ENCODE measurements at places on chromosomes 6 and 20. TPM values are rescaled to one million over a fixed set of nuclear protein-coding genes. Genes with fewer than 3 reads are reported as not detected.
A peak's percentile ranks its signal among the peaks of the same experiment; 100 is the strongest.

Gene C20orf141
- total RNA-seq, result not detected

Gene CNKSR3
- total RNA-seq, result 8.9 TPM

Gene CCN6
- total RNA-seq, result 6.7 TPM

Gene NNAT
- 5.3 TPM for total RNA-seq

Gene SIRPD
- 4.3 TPM for total RNA-seq

Gene CRISP3
- 10.8 TPM for total RNA-seq

GRCh38 chr6:101404775-101405174 is 11.3 kb downstream of the GRIK2 start:
- DNase-seq, result no peak

DNA sequence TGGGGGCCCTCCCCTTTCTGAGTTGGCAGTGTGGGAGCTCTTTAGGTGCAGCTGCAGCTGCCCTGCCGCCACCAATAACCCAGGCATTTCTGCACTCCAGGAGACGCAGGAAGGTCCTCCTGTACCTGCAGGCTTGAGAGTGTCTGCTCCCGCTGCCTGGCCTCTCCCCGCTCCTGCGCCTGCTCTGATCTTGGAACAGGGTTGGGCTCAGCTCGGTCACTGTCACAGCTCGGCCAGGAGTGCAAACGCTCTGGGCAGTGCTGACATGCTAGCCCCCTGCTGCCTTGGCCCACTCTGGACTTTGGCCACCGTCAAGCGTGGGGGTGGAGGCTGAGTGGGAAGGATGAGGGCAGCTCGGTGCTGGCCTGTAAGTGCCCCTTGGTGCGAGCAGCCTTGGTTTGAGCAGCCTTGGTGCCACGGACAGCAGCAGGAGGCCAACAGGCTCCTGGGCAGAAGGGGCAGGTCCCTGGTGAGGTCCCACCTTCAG is 738.1 kb upstream of the GJE1 start:
- no peak for DNase-seq

- DNase-seq, result no peak
Observed at GRCh38 chr6:144594585-144594984, 309.4 kb downstream of the UTRN start.

GRCh38 chr6:122734529-122735395 is 44.8 kb upstream of the FABP7 start:
- DNase-seq, result no peak

GRCh38 chr6:44470115-44470464 is 82.6 kb downstream of the CDC5L start:
- DNase-seq, result no peak

DNA sequence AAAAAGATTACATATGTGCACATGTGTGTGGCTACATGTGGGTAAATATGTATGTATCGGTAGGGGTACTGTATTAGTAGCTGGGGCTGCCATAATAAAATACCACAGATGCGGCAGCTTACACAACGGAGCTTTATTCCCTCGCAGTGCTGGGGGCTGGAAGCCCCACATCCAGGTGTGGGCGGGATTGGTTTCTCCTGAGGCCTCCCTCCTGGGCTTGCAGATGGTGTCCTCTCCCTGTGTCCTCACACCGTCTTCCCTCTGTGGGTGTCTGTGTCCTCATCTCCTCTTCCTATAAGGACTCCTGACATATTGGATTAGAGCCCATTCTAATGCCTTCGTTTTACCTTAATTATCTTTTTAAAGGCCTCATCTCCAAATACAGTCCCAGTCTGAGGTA is 97.7 kb downstream of the LY86 start:
- DNase-seq, result no peak

DNA sequence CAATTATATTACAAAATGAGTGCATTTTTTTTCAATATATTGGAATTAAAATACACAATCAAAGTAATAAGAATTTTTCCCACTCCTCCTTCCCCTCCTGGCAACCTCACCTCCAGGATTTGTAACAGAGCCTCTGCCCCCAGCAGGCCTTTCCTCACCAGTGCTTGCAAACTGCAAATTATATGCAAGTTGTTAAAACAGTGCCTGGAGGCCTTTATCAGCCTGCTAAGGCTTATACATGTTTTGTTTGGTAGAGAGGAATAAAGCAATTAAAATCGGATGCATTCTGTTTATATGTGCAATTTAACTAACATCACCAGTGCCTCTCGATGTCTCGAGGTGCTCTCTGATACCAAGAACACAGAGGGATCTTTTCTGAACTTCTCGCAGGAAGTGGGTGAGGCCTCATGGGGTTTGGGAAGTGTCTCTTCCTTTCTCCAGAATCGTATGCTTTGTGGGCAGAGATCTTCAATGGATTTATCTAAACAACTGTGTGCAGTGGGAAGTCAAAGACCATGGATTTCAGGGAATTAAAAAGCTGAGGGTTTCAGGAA is 186.8 kb downstream of the CDH26 start:
- no peak for DNase-seq

GRCh38 chr6:99790679-99791078 is 184.0 kb downstream of the PRDM13 start:
- DNase-seq, result no peak

DNA sequence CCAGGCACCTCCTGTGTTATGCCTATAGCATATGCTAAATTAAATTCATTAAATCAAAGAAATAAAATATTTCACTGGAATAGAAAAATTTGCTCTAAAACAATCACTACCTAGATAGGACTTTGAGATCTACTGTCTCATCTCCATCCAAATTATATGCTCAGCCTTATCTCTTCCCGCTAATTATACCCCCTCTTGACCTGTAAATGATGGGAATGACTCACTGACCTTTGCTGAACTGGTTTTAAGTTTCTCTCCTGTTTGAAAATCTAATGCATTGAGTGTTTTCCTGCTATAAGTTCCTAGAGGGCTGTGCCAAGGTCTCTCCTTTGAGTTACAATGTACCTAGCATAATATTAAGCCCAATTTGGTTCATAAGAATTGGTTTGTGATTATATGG is 110.1 kb downstream of the BMP2 start:
- no peak for DNase-seq

- DNase-seq, result peak; percentile 36
Observed at GRCh38 chr6:2733324-2733723, 17.4 kb downstream of the MYLK4 start.

GRCh38 chr6:82679232-82679631 is 315.6 kb downstream of the TPBG start:
- no peak for DNase-seq

- DNase-seq, result no peak
Observed at GRCh38 chr6:104784884-104785283, 74.8 kb downstream of the HACE1 start.

DNA sequence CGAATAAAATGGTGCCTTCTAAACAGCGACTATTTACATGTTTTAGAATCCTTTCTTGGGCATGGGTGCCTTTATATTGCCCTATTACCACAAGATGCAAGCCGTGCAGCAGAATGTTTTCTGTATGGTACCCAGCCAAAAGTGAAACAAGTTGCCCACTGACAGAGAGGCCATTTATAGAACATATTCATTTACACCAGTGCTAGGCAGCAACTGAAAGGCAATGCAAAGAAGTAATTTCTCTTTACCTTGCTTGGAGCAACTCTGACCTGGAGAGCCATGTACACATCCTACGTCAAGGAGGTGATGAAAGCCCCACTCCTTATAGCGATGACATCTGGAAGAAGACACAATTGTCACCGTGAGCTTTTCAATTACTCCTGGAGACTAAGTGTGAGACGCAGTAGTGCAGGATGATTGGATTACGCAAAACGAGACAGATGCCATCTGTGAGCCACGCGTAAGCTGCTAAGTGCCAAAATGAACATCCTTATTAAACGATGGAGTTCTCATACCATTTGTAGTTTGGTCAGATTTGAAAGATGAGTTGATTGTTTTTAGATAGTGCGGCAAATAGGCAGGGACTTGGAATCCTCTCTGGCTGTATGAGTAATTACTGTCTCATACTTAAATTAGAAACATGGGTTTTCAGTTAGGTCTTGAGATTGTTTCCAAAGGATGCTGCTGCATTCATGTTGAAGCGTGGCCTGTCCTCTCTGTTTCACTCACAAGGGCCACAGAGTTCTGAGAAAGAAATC is at the start of gene TMEM244:
Gene TMEM244, minus strand, starts transcription at position 408 of the 758 bp plus-strand sequence. Its CDS starts 127 bp downstream, at position 281.
- DNase-seq, result no peak

GRCh38 chr6:44662461-44663121 is 275.1 kb downstream of the CDC5L start:
- DNase-seq, result no peak

- no peak for DNase-seq
Observed at GRCh38 chr20:87401-87800, at the start of gene DEFB125. TSS of gene DEFB125 (plus strand) at chr20:87672. CDS start at chr20:87710, 38 bp downstream.

GRCh38 chr6:160972111-160972510 is 19.5 kb upstream of the MAP3K4 start:
- peak; percentile 8 for DNase-seq

DNA sequence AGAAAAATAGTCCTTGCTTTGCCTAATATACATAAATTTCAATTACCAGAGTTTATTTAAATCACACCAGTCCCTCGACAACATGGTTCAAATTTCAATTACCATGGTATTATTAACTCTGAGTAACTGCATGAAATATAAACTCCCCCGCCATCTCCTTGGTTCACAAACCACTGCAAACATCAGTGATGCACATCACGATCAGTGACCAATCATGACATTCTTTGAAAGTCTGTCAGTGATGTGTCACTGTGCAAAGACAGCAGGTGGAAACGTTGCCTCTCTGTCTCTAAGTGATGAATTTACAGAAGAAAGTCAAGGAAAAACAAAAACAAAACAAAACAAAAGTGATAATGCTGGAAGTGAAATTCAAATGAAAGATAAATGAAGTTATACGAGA is 86.7 kb downstream of the TASP1 start:
- DNase-seq, result no peak

- no peak for DNase-seq
Observed at GRCh38 chr6:129754750-129755149, 44.8 kb upstream of the ARHGAP18 start.

DNA sequence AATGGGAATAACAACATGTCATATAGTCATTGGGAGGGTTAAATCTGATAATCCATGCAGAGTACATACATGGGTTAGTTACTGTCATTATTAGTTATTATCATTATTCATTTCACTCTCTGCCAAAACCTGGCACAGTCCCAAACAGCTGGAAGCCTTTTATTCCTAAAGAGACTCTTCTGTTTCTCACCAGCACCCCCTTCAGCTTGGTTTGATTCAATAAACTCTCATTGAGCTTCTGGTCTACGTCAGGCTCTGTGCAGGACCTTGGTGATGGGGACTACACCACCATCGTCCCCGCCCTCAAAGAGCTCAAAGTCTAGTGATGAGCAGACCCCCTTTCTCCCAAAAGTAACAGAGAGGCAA is 2.3 kb downstream of the KCNK15 start:
- no peak for DNase-seq

GRCh38 chr6:71665931-71666330 is 220.4 kb upstream of the RIMS1 start:
- DNase-seq, result no peak

GRCh38 chr6:4794140-4794707 is 18.0 kb downstream of the CDYL start:
- DNase-seq, result no peak

GRCh38 chr6:20868397-20869096 is 334.3 kb downstream of the CDKAL1 start:
- no peak for DNase-seq

GRCh38 chr6:99668036-99668705 is 61.5 kb downstream of the PRDM13 start:
- DNase-seq, result no peak

DNA sequence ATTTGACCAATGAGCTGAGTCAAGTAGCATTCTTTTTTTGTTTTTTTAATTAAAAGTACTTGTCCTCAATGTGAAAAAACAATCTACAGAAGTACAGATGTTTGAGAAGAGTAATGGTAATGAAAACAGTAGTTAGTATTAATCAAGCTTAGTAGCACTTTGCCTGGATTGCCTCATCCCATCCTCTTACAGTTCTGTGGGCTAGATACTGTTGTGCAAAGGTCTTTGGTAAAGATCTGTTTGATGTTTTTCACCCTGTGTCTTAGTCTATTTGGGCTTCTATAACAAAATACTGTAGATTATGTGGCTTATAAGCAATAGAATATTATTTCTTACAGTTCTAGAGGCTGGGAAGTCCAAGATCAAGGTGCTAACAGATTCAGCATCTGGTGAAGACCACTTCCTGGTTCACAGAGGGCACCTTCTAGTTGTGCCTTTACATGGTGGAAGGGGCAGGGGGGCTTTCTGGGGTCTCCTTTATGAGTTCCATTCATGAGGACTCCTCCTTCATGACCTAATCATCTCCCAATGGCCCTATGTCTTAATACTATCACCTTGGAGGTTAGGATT is 84.3 kb downstream of the SHLD1 start:
- no peak for DNase-seq

GRCh38 chr6:125189494-125189893 is 35.9 kb downstream of the TPD52L1 start:
- no peak for DNase-seq

DNA sequence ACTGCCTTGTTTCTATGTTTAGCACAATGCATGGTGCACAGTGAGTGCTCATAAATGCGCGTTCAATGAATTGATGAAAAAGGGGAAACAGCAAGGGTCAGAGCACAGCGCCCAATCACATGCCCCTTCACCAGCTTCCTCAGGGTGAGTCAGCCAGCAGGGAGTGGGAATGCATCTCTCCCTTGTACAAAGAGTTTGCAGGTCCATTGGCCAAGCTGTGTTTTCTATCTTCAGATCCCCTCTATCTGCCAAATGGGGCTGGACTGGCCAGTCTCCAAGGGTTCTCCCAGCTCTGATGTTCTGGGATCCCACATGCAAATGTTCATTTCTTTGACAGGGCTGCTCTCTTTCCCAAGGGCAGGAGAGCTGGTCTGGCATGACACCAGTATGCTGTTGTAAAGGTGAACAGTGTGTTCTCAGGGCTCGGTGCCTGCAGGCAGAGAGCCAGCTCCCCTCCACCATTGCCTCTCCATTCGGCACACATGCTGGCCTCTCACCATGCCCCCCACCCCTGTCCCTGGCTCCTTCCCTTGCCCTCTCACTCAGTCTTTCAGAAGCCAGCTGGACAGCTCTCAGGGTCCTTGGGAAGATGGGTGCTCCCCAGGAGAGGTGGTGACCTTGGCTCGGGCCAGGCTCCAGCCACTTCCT is 25.0 kb downstream of the ANGPT4 start:
- DNase-seq, result peak; percentile 14

DNA sequence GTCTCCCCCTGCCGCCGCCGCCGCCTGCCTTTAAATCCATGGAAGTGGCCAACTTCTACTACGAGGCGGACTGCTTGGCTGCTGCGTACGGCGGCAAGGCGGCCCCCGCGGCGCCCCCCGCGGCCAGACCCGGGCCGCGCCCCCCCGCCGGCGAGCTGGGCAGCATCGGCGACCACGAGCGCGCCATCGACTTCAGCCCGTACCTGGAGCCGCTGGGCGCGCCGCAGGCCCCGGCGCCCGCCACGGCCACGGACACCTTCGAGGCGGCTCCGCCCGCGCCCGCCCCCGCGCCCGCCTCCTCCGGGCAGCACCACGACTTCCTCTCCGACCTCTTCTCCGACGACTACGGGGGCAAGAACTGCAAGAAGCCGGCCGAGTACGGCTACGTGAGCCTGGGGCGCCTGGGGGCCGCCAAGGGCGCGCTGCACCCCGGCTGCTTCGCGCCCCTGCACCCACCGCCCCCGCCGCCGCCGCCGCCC is 474 bp downstream of the CEBPB start:
- peak; percentile 62 for DNase-seq

- no peak for DNase-seq
Observed at GRCh38 chr6:154457046-154457713, 53.3 kb downstream of the CNKSR3 start.

Measured in umbilical cord (tissue), 2 donors.